Kidney tubule cell (primary cell): ENCODE measurements at places on chromosomes 12 and 14.

DNA sequence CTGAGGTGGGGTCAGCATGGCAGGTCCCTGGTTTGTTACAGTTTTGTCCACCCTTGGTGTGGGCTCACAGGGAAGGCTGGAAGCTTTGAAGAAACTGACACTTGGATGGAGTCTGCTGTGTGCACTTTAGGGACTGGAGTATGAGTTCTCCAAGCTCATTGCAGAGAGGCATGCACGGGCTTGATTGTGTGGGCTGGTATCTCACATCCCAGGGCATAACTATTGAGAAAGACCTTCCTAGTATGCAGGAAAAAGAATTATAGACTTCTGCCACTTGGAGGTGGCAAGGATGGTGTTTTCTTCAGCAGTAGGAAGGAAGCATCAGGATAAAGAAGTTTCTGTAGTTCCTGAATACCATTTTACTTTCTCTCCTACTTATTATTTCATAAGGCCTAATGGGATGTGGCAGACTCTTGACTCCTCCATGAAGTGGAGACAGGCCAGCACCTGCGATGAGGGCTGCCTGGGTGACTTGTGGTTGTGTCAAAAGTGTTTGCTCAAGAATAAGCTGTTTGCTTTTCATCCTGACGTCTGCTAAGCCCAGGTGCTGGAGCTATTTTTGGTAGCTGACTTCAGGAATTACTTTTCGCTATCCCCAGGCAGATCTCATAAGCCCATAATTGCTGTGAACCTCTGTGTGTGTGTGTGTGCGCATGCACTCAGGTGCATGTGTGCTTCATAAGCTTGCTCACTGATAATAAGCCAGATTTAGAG lies 125.8 kb downstream of the KTN1 start:
- peak; percentile 31 for DNase-seq

GRCh38 chr14:52911904-52912303 lies 38.9 kb downstream of the FERMT2 start:
- DNase-seq = no peak

DNA sequence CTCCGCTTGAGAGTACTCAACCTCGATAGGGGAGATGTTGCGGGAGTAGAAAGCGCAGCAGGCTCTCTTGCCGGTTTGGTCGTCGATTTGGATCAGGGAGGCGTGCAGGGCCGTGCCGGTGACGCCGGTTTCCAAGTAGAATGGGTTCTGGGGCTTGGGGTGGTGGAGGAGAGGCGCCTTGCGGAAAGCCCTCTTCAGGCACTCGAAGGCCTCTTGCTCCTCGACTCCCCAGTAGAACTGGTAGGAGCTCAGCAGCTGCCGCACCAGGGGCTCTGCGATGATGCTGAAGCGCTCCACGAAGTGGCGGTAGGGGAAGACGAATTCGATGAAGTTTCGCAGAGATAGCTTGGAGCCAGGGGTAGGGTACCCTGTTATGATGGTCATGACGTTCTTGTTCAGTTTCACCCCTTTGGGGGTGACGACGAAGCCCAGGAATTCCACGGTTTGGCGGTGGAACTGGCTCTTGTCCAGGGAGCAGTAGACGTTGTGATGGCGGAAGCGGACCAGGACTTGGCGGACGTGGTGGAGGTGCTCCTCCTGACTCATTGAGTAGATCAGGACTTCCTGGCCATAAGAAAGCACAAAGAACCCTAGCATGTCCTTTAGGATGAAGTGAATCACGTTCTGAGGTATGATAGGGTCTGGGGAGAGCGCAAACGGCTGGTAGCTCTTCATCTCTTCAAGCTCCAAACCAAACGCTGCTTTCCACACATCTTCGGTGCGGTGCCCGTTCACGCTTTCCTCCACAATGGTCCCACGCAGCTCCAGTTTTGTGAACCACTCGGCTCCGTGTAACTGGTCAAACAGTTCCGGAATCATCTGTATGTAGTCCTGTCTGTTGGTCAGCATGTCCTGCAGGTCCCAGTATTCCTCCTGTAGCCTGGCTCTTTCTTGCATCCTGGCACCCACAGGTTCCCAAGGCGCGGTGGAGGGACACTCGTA lies 21.2 kb downstream of the RTL1 start:
- DNase-seq = no peak

GRCh38 chr12:84038242-84038641 lies 874.4 kb downstream of the SLC6A15 start:
- no peak for DNase-seq

- no peak for DNase-seq
Measured at GRCh38 chr12:93128332-93128707, 199.2 kb upstream of the EEA1 start.

GRCh38 chr14:76761136-76761959 lies at the start of gene VASH1:
Gene VASH1 (plus strand): TSS chr14:76761468. CDS start chr14:76762822, 1,354 bp downstream.
- DNase-seq = peak; percentile 74

- DNase-seq = no peak
Measured at GRCh38 chr12:89448526-89448925, 76.1 kb downstream of the GALNT4 start.

GRCh38 chr14:42319996-42320395 lies 713.3 kb downstream of the LRFN5 start:
- no peak for DNase-seq

GRCh38 chr14:98705871-98706300 lies 566.1 kb downstream of the BCL11B start:
- no peak for DNase-seq

- DNase-seq = peak; percentile 41
Measured at GRCh38 chr12:7460375-7461259, 16.7 kb upstream of the CD163L1 start.

DNA sequence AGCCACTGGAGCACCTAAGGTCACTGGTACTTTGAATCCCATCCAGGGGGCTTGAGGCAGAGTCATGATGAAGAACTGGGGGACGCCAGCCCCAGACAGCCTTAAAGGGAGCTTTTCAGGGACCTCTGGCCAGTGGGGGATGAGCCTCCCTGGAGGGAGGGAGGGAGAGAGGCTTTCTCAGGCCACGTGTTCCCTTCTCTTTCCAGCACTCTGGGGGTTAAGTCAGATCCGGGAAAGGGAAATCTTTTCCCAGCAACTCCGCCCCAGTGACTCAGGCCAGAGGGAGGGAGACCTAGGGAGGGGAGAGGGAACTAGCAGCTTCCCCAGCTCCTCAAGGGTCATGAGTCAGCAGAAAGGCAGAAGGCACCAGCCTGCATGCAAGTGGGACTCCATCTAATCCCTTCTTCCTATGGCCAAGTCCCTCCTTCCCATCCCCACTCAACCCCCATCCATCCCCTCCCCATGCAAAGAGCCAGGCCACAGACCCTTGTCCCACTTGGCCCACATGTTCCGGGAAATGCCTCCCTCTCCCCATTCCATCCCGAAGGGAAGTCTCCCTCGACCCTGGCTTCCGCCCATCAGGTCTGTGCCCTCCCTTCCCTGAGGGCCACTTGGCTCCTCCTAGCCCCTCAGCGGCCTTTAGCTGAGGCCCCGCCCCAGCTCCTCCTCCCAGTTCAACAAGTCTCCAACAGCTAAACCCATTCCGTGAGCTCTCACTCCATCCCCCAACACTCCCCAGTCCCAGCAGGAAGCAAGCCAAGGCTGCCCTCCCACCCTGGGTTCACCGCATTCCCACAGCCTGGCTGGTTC lies 5.6 kb downstream of the TNFRSF1A start:
- peak; percentile 99 for DNase-seq
